ENCODE measurements at places on chromosomes 13 and 19.

- DNase-seq, result no peak
Measured at GRCh38 chr13:97648171-97648880, 214.4 kb downstream of the RAP2A start.

DNA sequence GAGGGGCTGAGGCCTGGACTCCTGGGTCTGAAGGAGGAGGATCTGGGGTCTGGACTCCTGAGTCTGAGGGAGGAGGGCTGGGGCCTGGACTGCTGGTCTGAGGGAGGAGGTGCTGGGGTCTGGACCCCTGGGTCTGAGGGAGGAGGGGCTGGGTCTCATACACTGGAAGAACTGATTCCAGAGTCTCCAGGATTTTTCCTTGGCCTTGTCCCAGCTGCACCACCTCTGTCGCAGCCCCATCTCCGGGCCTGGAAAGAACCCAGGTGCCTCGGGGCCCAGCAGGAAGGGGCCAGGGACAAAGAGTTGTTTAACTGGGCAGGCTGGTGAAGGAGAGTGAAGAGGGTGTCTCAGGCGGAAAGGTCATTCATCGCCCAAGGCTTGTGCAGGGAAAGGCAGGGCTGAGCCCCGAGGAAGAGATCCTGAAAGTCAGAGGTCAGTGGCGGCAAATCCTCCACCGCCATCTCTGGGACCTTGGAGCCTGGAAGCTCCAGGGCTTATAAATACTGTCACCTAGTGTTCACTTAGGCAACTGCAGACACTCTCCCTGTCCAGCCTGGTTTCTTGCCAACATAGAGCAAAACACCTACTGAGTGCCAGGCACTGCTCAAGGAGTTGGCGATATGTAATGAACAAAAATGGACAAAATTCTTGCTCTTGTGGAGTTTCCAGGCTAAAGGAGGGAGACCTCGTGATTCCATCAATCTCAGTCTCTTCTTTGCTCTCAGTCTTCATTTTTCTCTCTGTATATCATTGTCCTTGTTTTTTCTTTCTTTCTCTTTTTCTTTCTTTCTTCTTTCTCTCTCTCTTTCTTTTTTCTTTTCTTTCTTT is 4.4 kb upstream of the KCNN4 start:
- peak; percentile 77 for DNase-seq

DNA sequence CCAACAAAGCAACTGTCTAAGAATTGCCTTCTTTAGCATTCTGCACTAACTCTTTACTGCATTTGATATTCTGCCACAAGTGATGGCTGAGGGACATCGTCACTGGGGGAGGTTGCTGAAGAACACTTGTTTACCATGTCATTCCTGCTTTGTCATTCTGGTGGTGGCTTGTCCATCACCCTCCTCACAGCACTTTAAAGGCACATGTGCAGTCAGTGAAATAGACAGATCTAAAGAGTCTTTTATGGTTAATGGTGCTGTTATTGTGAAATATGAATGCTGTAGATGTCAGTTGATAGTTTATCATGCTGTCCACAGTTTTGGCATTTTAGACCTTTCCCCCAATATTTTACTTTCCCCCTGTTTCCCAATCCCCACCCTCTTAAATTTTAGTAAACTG is 120.9 kb upstream of the TSC22D1 start:
- peak; percentile 6 for DNase-seq

DNA sequence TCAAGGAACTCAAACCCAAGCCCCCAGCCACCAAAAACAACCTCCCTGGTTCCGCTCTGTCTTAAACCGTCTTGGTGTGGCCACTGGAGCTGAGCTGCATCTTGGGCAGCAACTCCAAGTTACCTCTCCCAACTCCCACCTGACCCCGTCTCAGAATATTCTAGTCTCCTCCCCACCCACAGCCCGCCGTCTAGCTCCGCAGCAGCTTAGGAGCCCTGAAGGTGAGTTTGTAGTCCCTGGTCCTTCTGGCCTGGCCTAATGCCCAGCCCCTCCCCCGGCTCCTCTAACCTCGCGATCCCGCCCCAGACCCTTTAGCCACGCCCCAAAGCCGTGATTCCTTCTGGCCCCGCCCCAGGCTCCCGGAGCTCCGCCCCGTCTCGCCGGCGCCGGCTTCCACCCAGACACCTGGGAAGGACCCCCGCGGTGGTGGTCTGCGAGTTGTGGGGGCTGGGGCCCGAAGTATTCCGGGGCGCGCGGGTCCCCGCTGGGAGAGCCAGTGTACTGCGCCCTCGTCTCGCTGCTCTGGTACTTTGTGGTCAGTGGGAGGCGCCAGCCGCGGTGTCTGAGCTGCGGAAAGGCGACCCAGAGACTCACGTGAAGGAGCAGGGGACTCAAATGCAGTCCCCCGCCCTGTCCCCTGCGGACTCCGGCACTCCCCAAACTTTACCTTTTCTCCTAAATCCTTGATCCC is 2.5 kb upstream of the LHB start:
- no peak for DNase-seq

DNA sequence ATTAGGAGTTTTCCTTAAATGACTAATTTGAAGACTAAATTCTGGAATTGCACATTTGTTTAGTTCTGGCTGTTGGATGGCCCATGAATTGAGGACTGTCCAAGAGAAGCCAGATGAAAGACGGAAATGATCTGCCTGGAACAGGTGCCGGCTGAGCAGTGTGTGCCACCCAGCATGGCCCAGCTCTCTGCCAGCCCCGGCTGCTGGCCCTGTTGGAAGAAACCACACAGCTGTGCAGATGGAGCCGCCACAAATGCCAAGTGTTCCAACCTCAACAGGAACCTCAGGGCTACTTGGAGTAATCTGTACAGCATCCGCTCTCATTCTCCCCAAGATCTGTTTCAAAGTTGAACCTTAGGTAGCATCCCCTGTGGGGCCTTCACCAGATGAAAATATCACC is 67.0 kb upstream of the STARD13 start:
- peak; percentile 40 for DNase-seq

- peak; percentile 29 for DNase-seq
Measured at GRCh38 chr13:95354680-95355487, 53.6 kb upstream of the ABCC4 start.

Measured in Ammon's horn (tissue), 1 donor.